ENCODE measurements at places on chromosomes 4 and X.

DNA sequence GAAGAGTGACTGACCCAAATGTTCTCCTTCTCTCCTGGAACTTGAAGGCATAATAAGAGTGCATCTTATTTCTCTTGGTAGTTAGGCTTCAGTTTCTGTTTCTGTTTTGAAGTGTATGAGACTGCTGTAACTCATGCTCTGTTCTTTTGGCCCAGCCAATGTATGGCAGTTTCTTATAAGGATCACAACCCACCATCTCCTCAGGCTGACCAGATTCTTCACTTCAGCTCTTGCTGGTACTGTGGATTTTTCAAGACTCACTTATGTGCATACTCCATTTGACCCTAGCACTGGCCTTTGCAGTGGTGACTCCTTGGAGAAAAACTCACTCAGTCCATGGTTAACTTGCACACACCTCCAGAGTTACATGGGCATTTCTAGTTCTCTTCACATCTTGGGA, 9.6 kb upstream of the YTHDC1 start:
- DNase-seq, result no peak

- no peak for DNase-seq
These were observed 55.7 kb upstream of the SHISA3 start for GRCh38 chr4:42341518-42342026.

DNA sequence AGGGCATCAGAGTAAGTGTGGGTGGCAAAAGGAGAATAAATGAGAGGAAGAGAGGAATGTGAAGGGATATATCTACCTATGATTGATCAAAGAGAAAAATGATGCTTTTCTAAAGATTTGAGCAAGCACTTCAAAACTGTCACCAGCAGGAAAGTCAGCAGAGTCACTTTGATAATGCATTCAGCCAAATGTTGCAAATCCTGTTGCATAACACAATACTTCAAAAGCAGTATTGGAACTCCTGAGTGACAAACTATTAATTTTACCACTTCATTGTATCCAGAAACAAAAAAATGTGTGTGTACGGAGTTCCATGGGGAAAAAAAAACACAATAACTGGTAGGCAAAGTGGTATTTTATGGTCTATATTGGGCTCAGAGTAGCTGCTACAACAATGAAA, 160.3 kb downstream of the EMCN start:
- no peak for DNase-seq

- DNase-seq, result no peak
These were observed 100.1 kb downstream of the CXXC4 start for GRCh38 chr4:104394406-104395167.

- DNase-seq, result no peak
These were observed 107.2 kb downstream of the ANAPC4 start for GRCh38 chr4:25484243-25484721.

- no peak for DNase-seq
These were observed 189.6 kb upstream of the NHS start for GRCh38 chrX:17185431-17185830.

DNA sequence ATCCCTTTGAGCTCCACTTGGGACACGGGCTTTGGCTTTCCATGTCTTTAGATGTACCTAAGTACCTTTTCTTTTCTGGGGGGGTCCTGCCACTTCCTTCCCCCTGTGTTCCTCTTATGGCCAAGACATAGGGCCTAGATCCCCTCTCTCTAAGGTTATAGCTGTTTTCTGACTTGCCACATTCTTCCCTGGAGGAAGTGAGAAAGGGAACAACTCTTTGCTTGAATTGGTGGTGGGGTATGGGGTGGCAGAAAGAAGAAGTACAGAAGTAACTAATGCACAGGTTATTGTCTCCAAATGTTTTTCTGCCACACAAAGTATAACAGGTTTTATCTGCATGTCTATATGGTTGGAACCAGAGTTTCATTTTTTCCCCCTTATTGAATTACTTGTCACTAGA, 29.7 kb upstream of the DIPK2B start:
- DNase-seq, result no peak

DNA sequence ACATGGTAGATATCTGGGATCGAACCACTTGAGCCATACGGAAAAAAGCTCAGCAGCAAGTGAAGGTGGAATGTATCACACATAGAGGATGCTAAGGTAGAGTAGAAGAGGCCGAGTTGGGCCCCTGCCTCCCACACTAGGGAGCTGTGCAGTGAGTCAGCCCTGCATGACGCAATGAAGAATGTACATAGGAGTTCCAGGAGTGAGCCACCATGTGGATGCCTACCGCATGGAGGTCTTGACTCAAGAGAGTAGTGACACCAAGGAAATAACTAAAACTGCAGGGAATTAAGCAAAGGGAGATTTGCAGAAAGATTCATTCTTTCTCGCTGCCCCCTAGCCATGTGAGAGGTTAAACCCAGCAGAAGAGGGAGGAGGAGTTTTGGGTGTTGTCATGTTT, 389.6 kb upstream of the IGFBP7 start:
- no peak for DNase-seq

GRCh38 chr4:127709456-127709855, 20.7 kb upstream of the SLC25A31 start:
- no peak for DNase-seq

- no peak for DNase-seq
These were observed 672.2 kb upstream of the AMOT start for GRCh38 chrX:113512700-113513395.

DNA sequence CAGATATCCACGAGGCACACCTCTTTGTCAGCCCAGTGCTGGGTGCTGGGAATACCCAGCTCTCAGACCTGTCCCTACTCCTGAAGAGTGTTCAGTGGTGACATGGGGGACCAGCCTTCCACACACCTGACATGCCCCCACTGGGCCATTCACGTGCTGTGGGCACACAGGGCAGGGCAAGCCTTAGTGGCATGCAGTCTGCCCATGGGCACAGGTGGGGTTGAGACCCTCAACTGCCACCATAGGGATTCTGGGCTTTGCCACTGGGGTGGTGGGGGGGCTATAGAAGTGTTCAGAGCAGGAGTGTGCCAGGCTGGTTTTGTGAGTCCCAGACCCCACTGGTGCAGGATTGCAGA, 16.7 kb upstream of the PSAPL1 start:
- no peak for DNase-seq

- no peak for DNase-seq
These were observed 67.3 kb upstream of the DDIT4L start for GRCh38 chr4:100257567-100257966.

DNA sequence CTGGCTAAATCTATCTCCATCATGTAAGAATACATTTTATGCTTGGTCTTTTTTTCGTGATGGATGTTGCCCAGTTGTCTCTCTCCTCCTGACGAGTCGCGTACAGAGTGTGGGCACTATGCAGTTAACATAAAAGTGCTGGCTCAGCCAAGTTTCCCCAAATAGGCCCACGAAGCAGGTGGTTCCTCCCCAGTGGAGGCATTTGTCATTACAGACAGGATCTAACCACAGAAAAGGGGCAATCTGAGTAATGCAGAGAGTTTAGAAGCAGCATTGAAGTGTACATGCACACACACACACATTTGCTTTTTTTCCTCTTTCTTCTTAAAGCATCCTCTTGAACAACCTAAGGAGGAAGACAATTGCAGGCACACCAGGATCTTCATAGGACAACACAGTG, 188.7 kb upstream of the VCX start:
- DNase-seq, result no peak

DNA sequence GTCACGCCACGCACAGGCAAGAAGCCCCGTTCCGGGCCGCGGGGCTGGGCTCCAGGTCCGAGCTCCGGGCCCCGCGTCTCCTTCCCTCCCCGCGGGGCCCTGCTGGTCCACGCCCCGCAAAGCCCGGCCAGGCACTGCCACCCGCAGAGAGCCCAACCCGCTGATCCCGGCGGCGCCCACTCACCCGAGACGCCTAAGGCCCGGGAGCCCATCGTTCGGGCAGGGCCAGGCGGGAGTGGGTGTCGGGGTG, 870 bp downstream of the PDZD4 start:
- no peak for DNase-seq
